SW 1271 (cell line): ENCODE measurements at places on chromosomes 7 and 10.
A peak's percentile ranks its signal among the peaks of the same experiment; 100 is the strongest.

DNA sequence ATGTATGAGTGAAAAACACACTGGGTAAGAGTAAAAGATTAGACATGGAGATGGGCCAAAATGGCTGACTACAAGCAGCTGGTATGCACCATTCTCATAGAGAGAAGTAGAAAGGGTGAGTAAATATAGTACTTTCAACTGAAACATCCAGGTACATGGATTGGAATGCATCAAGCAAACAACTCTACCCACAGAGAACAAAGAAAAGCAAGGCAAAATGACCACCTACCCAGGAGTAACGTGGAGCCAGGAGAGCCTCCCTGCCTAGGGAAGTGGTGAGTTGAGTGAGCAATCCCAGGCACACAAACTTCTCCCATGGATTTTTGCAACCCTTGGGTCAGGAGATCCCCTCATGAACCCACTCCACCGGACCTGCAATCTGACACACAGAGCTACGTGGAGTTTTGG lies 212.8 kb downstream of the PTN start:
- DNase-seq: no peak

- DNase-seq: peak; percentile 54
Observed at GRCh38 chr7:121126801-121127534, 138.5 kb downstream of the CPED1 start.

- no peak for DNase-seq
Observed at GRCh38 chr10:71045204-71045809, 156.9 kb upstream of the PCBD1 start.

DNA sequence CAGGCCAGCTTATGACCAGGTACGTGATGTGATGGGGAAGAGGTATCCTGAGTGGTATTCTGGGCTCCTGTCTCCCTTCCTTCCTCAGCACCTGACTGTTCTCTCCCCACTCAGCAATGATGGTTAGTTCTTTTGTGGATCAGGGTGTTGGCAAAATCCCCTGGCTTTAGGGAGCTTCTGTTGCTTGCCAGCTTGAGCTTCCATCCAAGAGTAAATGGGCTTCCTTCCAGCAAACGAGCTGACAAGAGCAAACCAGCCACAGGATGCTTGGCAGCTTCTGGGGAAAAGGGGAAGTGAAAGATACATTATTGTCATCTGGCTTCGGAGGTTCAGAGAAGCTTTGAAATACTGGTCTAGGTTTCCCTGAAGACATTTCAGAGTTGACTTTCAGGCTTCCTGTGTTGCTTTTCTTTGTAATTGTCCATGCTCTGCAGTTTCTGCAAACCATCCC lies 5.2 kb downstream of the DUSP5 start:
- no peak for DNase-seq

GRCh38 chr10:131556061-131556896 lies 244.8 kb upstream of the TCERG1L start:
- no peak for DNase-seq

GRCh38 chr7:14687777-14688176 lies 214.8 kb downstream of the DGKB start:
- no peak for DNase-seq

DNA sequence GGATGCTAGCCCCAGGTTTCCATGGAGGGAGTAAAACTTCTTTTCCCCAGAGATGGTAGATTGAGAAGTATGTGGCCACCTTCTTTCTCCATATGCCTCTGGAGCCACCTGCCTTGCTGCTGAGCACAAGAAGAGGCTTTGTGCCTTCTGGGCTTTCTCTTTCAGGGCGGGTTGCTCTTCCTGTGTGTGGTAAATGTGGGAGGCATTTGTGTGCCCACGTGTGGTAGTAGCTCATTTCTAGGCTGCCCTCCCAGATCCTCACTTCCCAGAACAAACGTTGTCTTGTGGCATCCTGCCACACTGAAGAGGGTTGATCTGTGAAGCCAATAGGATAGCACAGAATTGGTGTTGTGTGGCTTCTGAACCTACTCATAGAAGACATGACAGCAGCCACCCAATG lies 342.0 kb upstream of the PODXL start:
- no peak for DNase-seq

- DNase-seq: no peak
Observed at GRCh38 chr7:115368998-115369397, 447.1 kb downstream of the MDFIC start.

DNA sequence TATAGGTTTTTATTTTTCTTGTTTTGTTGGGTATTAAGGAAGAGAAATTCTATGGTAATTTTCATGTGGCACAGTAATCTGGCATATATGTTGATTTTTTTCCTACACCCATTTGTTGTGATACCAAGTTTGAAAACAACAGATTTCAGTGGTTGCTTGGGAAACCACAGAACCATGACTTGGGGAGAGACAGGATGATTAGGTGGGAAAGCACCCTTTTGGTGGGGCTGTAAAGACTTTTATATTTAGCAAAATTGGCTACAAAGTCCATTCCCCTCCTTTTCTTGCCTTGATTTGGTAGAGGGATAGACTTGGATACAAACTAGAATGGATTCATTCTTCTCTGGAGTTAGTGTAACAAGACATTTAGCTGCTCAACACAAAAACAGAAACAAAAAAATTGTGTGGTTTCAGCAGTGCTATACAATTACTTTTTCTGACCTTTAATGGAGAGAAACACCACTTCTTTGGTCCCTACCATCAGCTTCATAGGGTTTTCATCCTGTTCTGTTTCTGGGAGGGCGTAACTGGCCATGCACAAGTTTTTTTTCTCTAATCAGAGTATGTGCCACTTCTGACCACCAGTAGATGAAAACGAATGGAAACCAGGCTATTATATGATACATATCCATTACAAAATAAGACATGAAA lies 52.7 kb downstream of the FIGNL1 start:
- DNase-seq: no peak

- DNase-seq: no peak
Observed at GRCh38 chr10:128029731-128030369, 96.4 kb downstream of the MKI67 start.

- no peak for DNase-seq
Observed at GRCh38 chr10:103958996-103959395, 7.9 kb upstream of the SLK start.

GRCh38 chr7:101302641-101303101 lies 18.9 kb downstream of the IFT22 start:
- DNase-seq: no peak

DNA sequence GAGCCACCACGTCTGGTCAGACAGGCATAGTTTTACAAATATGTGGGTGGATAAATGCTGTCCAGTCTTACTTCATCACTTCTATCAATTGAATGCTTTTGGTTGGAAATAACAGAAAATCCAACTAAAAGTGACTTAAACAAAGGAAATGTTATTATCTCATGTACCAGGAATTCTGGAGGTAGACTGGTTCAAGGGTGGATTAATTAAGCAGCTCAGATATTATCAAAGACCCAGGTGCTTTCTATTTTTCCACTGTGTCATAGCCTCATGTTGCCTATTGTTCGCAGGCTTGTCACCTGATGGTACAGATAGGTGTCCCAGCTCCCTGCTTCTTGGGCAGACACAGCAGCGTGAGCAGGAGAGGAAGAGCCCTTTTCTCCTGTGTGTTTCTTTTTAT lies 156.1 kb upstream of the CTBP2 start:
- DNase-seq: no peak

DNA sequence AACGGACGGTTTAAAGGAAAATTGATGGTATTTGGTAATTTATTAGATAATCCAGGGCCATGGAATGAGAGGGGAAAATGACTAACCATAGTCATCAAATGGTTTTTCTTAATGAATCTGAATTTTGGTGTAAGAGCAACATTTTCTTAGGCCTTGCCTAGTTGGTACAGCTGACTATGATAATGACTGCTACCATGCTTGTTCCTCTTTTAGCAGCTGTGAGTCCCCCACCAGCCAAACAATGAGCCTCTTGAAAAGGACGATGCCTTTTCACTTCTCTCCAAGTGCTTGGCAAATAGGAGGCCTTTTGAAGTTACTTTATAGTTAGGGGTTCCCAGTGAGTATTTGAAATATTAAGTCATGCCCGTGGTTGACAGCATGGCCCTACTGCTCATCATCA lies 53.0 kb downstream of the TRUB1 start:
- DNase-seq: no peak

DNA sequence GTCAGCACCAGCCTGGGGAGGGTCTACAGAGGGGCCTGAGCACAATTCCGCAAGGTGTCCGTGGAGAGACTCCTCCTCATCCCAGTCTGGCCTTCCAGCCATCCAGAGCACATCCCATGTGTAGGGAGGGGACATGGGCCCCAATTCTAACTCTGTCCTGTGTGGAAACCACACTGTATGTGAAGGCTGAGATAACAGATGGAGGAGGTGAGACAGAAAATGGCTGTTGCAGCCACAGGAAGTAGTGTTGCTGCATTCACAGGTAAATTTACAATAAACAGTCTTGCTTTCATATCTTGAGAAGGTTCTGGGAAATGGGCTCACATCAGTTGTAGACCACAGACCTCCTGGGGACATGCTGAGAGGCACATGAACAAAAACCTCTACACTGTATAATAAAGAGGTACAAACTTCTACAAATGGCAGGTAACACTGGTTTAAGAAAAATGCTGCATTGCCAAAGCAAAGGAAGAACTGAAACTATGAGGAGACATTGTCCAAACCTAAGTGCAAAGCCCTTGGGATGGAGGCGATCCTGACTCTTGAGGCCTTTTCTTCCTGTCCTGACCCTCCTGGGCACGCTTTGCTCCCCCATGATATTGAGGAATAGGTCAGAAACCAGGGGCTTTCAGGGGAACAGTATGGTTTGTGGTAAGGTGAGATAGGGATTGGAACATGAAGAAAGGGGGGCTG lies 21.6 kb upstream of the GIMAP2 start:
- no peak for DNase-seq

DNA sequence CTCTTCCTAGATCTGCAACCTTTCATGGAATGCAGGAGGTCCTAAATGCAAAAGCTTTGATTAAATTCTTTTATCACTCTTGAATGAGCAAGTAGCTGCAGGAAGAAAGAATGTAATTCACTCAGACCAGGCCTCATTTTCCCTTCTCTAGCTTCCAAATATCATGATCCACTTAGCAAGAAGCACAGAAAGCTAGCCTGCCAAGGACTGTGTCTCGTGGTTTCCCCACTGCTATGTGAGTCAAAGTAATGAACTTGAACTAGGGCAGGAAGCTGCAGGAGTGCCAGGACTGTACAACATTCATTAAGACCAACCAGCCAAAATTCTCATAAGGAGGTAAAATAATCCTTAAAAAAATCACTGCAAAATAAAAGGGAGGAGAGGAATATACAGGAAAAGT lies 379.2 kb downstream of the CALN1 start:
- no peak for DNase-seq

DNA sequence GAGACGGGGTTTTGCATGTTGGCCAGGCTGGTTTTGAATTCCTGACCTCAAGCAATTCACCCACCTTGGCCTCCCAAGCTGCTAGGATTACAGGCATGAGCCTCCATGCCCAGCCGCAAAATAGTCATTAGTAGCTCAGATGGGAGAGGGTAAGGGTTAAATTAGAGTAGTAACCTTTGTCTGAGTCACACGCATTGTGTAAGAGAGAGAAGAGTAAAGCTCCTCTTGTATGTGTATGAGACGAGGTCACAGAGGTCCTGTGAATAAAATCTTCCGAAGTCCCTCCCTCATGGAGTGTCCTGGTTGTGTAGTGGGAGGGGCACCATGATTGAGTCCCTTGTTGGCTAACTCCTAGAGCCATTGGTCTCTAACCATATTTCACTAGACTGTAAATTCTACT lies 85.2 kb upstream of the CDC14C start:
- no peak for DNase-seq

DNA sequence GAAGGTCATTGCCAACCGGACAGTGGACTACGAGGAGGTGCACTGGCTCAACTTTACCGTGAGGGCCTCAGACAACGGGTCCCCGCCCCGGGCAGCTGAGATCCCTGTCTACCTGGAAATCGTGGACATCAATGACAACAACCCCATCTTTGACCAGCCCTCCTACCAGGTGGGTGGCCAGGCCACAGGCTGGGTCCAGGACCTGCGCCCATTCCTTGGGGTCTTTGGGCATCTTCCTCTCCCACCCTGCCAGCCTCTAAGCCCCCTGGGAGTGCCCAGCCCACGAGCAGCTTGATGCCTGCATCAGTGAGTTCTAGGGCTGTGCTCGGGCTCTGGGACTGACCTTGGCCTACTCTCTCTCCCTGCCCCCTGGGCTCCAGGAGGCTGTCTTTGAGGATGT lies 25.8 kb upstream of the VSIR start:
- no peak for DNase-seq

DNA sequence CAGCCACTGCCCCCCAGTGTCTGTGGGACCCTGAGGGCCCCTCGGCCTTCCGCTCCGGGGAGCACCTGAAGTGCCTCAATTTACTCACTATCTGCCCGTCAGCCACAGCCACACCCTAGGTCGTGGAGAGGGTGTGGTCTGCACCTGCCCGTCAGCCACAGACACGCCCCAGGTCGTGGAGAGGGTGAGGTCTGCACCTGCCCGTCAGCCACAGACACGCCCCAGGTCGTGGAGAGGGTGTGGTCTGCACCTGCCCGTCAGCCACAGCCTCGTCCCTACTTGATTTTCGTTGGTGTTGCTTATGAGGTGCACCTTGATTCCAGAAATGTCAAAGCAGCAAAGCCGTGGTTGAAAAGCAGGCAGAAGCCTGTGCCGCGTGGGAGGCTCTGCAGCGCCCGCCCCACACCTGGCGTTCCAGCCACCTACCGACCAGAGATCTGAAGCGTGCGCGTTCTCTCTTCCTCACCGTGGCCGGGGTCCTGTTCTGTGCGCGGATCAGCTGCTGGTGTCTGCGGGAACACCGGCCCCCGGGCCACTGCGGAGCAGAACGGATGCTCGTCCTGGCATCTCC lies 101.6 kb downstream of the DYNC2I1 start:
- DNase-seq: no peak

- DNase-seq: no peak
Observed at GRCh38 chr7:67655168-67655567, 658.5 kb downstream of the TYW1 start.

DNA sequence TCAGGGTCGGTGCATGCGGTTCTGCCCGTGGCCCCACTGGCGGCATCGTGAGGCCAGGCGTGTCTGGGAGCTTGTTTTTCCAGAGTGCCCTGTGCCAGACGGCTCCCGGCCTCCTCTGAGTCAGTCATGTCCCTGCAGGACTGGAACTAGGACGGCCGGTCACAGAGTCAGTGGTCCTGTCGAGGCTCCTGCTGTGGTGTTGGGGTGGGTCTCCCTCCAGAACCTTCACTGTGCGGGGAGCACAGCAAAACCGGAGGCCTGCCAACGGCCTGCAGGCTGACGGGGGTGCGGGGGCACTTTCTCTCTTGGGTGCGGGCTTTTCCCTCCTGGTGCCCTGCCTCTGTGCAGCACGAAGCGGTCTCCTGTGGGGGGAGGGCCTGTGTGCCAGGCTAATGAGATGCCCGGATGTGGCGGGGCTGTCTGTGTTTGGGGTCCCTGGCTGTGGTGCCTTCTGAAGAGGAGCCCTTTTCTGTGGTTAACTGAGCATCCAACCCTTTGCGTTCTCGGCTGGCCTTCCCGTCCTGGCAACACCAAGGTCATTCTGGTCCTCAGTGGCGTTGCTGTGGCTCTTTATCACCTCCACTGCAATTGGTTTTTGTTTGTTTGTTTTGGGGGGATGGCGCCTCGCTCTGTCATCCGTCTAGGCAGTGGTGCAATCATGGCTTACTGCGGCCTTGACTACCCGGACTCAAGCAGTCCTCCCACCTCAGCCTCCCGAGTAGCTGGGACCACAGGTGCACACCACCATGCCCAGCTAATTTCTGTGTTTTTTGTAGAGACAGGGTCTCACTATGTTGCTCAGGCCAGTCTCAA lies 8.0 kb downstream of the GET4 start:
- no peak for DNase-seq

GRCh38 chr7:128437426-128438332 lies 18.0 kb upstream of the HILPDA start:
- no peak for DNase-seq

GRCh38 chr7:94378356-94378755 lies 16.3 kb upstream of the COL1A2 start:
- no peak for DNase-seq

GRCh38 chr7:36336390-36336789 lies 53.3 kb upstream of the ANLN start:
- DNase-seq: no peak
